H9 (cell line): ENCODE measurements at places on chromosomes 12 and 14. TPM values are rescaled to one million over a fixed set of nuclear protein-coding genes. Genes with fewer than 3 reads are reported as not detected.

The MYBPC1 gene
- total RNA-seq = not detected in 2 replicates

DNA sequence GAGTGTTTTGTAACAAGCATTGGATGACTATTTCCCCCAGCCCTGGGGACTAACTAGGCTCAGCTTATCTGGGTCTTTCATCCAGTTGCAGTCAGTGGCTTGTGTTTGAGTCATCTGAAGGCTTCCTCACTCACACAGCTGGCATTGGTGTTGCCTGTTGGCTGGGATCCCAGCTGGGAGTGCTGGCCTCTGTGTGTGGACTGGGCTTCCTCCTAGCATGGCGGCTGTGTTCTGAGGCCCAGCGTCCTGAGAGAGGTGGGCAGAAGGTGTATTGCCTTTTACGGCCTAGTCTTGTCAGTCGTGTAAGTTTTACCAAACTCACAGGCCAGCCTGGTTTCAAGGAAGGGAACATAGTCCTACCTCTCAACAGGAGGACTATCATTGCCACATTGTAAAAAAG lies 28.3 kb upstream of the PPP2R5C start:
- no peak for DNase-seq
- H3K27me3 ChIP-seq = no peaks in the 10 kb centered on the region
- no peaks in the 10 kb centered on the region for H3K36me3 ChIP-seq
- peaks cover 3% of the 10 kb centered on the region; the same call in 1 of the 2 replicates for H3K4me1 ChIP-seq
- no peak overlapping the region for H3K4me3 ChIP-seq
- H3K27ac ChIP-seq = no peak overlapping the region

The ACRBP gene
- 1.3 and 1.9 TPM in 2 replicates for total RNA-seq

GRCh38 chr14:93078870-93079269 lies 36.9 kb downstream of the ITPK1 start:
- H3K36me3 ChIP-seq = peaks cover 7% of the 10 kb centered on the region; the same call in 2 of the 3 replicates
- no peak overlapping the region for H3K27ac ChIP-seq
- no peak overlapping the region for H3K4me3 ChIP-seq

GRCh38 chr14:94136575-94137331 lies 7.3 kb upstream of the IFI27L2 start:
- H3K27me3 ChIP-seq = no peaks in the 10 kb centered on the region
- H3K36me3 ChIP-seq = peaks cover 6% of the 10 kb centered on the region; the same call in 2 of the 3 replicates
- peaks cover 4% of the 10 kb centered on the region; the same call in 1 of the 2 replicates for H3K4me1 ChIP-seq
- H3K4me3 ChIP-seq = no peak overlapping the region
- no peak overlapping the region for H3K27ac ChIP-seq
- peak; percentile 90 for DNase-seq

The HSPA2 gene
- total RNA-seq = 25.4 and 25.8 TPM in 2 replicates

GRCh38 chr14:31223331-31223730 lies 15.7 kb upstream of the HECTD1 start:
- H3K27me3 ChIP-seq = no peaks in the 10 kb centered on the region
- H3K4me3 ChIP-seq = no peak overlapping the region
- no peaks in the 10 kb centered on the region for H3K36me3 ChIP-seq

DNA sequence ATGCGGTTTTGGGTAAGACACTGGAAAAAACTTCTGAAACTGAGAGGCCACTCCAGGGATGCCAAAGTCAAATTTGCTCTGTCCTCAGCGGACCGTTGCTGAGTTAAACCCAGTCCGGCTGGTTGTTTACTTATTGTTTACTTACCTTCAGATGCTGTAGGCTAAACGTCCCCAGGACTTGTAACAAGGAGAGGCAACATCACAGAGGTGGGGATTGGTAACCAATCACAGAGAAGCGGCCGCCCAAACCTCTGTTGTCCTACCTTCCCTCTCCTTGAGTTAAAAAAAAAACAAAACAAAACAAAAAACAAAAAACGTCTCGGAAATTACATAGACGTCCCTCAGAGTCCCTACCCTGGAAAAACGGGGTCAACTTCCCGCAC lies 380 bp downstream of the ANO2 start:
- no peaks in the 10 kb centered on the region; the same call in 1 of the 2 replicates for H3K4me1 ChIP-seq
- no peak for DNase-seq
- no peak overlapping the region for H3K27ac ChIP-seq

- H3K4me1 ChIP-seq = no peaks in the 10 kb centered on the region
- no peak overlapping the region for H3K4me3 ChIP-seq
- H3K27me3 ChIP-seq = no peaks in the 10 kb centered on the region
- no peak overlapping the region for H3K27ac ChIP-seq
- DNase-seq = peak; percentile 62
- no peaks in the 10 kb centered on the region for H3K36me3 ChIP-seq
These were observed 20.0 kb upstream of the FICD start for GRCh38 chr12:108495054-108495453.

DNA sequence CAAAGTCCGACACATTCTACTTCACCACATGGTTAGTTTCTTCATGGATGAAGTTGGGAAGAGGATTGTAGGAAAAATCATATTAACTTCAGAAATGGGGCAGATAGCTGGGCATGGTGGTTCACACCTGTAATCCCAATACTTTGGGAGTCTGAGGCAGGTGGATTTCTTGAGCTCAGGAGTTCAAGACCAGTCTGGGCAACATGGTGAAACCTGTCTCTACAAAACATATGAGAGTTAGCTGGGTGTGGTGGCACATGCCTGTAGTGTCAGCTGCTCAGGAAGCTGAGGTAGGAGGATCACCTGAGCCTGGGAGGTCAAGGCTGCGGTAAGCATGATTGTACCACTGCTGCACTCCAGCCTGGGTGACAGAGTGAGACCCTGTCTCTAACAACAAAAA lies 49.5 kb upstream of the PCED1B start:
- no peak overlapping the region for H3K27ac ChIP-seq
- H3K4me1 ChIP-seq = no peaks in the 10 kb centered on the region; the same call in 1 of the 2 replicates
- no peaks in the 10 kb centered on the region for H3K27me3 ChIP-seq
- no peak overlapping the region for H3K4me3 ChIP-seq

DNA sequence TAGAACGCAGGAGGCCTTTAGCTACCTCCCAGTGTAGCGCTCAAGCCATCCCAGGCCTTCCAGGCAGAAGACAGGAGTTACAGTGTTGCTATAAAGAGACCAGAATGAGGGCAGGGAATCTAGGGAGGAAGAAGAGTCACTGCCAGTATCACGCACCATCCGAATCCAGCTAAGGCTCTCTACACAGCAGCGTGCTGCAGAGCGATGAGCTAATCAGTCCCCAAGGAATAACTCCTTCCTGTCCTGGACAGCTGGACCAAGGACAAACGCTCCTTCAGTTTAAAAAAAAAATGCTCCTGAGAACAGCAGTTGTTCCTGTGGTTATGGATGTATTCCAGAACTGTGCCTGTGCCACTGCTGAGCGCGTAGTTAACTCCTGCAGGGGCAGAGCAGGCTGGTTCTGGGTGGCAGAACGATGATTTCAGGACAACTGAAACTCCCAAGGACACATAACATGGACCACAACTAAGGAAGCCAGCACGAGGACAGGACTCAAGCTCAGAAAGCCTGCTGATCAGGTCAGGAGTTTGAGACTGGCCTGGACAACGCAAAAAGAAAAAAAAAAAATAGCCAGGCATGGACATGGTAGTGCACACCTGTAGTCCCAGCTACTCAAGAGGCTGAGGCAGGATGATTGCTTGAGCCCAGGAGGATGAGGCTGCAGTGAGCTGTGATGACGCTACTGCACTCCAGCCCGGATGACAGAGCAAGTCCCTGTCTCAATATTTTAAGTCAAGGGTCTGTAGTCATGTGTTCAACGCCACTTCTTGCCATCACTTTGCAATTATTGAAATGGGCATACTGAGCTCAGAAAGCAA lies 2.6 kb downstream of the IFFO1 start:
- DNase-seq = no peak
- H3K27ac ChIP-seq = no peak overlapping the region
- H3K36me3 ChIP-seq = peaks cover 24% of the 10 kb centered on the region
- no peaks in the 10 kb centered on the region for H3K27me3 ChIP-seq

DNA sequence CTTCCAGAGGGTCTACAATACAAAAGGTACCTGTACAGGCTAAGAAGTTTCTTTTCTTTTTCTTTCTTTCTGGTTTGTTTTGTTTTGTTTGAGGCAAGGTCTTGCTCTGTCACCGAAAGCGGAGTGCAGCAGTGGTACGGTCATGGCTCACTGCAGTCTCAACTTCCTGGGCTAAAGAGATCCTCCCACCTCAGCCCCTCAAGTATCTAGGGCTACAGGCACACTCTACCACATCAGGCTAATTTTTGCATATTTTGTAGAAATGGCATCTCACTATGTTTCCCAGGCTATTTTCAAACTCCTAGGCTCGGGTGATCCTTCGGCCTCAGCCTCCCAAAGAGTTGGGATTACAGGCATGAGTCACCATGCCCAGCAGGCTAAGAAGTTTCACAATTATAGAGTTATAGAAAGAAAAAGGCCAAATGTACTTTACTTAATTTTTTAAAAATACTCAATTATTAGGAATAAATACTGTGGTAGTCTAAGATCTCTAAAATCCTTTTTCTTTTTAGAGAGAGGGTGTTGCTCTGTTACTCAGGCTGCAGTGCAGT lies 3.0 kb upstream of the PIGH start:
- no peak overlapping the region for H3K4me3 ChIP-seq
- H3K36me3 ChIP-seq = no peaks in the 10 kb centered on the region
- H3K27me3 ChIP-seq = peaks cover 24% of the 10 kb centered on the region; the same call in 1 of the 2 replicates
- no peaks in the 10 kb centered on the region for H3K4me1 ChIP-seq

The NT5DC3 gene
- 13.3 and 13.6 TPM in 2 replicates for total RNA-seq

The CCDC38 gene
- total RNA-seq = not detected in 2 replicates

The ADCY4 gene
- 0.09 and 0.53 TPM in 2 replicates for total RNA-seq

The ARID2 gene
- 61.9 and 63.8 TPM in 2 replicates for total RNA-seq

- no peak for DNase-seq
- H3K36me3 ChIP-seq = peaks cover 65% of the 10 kb centered on the region
- H3K27ac ChIP-seq = no peak overlapping the region
- H3K27me3 ChIP-seq = no peaks in the 10 kb centered on the region
- no peak overlapping the region for H3K4me3 ChIP-seq
- peaks cover 4% of the 10 kb centered on the region for H3K4me1 ChIP-seq
These were observed 6.6 kb downstream of the CAPRIN2 start for GRCh38 chr12:30748147-30748546.

DNA sequence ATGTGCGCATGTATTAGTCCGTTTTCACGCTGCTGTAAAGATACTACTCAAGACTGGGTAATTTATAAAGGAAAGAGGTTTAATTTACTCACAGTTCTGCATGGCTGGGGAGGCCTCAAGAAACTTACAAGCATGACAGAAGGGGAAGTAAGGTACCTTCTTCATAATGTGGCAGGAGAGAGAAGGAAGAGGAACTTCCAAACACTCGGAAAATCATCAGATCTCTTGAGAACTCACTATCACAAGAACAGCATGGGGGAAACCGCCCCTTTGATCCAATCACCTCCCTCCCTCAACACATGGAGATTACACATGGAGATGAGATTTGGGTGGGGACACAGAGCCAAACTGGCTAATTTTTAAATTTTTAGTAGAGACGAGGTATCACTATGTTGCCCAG lies 41.8 kb upstream of the SNX6 start:
- DNase-seq = no peak
- H3K4me3 ChIP-seq = no peak overlapping the region

DNA sequence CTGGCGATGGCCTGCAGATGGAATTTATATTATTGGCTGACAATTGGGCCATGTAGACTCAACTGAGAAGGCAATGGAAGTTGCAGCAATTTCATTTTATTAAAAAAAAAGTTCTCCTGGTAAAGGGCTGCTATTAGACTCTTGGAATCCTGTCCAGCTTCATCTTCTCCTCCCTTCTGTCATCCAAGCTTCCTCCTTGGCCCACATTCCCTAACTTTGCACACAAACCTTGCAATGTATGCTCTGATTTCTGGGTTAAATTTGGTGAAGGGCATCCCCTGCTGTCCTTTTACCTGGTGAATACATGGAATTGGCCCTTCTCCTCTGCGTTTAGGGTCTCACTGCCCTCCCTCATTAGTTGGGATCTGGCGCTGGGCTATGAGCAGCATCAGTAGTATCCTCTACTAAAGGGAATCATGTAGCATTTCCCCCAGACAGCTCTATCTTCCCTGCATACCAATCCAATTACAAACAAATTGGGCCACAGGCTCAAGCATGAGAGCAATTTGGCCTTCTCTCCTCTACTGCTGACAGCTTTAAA lies 336.9 kb downstream of the BMP4 start:
- no peaks in the 10 kb centered on the region for H3K4me1 ChIP-seq
- H3K36me3 ChIP-seq = no peaks in the 10 kb centered on the region
- H3K27ac ChIP-seq = no peak overlapping the region
- no peak overlapping the region for H3K4me3 ChIP-seq
- DNase-seq = no peak

GRCh38 chr12:19891936-19892591 lies 452.8 kb downstream of the AEBP2 start:
- H3K4me3 ChIP-seq = no peak overlapping the region
- H3K27me3 ChIP-seq = no peaks in the 10 kb centered on the region
- H3K27ac ChIP-seq = no peak overlapping the region
- DNase-seq = no peak
- no peaks in the 10 kb centered on the region for H3K36me3 ChIP-seq

GRCh38 chr14:53496668-53497067 lies 343.5 kb upstream of the DDHD1 start:
- no peak for DNase-seq
- H3K27me3 ChIP-seq = no peaks in the 10 kb centered on the region
- H3K27ac ChIP-seq = no peak overlapping the region
- no peaks in the 10 kb centered on the region for H3K36me3 ChIP-seq
- H3K4me1 ChIP-seq = peaks cover 4% of the 10 kb centered on the region
- no peak overlapping the region for H3K4me3 ChIP-seq

DNA sequence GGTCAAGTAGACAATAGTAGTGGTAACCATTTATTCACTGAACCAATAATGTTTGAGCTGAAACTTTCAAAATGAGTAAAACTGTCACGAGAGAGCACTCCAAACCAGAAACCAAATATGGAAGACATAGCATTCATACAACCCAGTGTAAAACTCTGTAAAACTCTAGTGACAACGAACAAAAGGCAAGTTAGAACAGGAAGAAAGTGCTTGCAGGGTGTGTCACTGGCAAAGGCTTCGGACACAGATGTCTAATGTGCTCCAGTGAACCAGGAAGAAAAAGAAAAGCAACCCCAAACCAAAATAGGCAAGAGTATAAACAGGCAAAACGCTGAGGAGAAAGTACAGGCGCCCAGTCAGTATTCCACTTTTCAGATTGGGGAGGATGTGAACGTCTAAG lies 79.3 kb upstream of the FZD10 start:
- H3K4me1 ChIP-seq = peaks cover 3% of the 10 kb centered on the region; the same call in 1 of the 2 replicates
- H3K4me3 ChIP-seq = no peak overlapping the region
- no peaks in the 10 kb centered on the region; the same call in 1 of the 2 replicates for H3K27me3 ChIP-seq
- H3K36me3 ChIP-seq = no peaks in the 10 kb centered on the region
